Activated gamma-delta T cell treated with Interleukin-2 at 50 U/mL for 16 hours (primary cell): ENCODE measurements at places on chromosomes 16 and 17.

- peak; percentile 33 for DNase-seq
These were observed 78.0 kb upstream of the ZNF750 start for GRCh38 chr17:82917699-82918345.

DNA sequence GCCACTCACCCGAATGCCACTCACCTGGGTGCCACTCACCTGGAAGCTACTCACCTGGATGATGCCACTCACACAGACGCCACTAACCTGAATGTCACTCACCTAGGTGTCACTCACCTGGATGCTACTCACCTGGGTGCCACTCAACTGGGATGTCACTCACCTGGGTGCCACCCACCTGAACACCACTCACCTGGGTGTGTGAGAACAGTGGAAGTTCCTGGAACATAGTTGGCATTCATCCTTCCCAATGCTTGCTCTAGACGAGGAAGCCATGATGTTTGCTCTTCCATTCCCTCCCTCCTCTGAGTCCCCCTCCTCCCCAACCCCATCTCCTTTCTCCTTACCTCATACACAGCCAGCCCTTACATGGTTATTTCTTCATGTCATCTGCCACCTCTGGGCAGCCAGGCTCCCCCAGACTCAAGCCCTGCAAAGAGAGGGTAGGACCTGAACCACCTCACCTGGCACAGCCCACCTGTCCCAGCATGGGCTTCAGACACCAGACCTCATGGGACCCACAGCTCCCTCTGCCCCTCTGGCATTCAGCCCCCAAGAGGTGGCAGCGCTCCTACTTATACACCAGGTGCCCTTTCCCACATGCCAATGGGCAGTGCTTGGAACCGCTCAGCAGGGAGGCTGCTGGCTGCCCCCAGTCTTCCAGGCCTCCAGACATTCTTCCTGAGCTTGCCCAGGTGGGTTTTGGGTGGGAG lies 171.8 kb upstream of the FOXF1 start:
- no peak for DNase-seq

DNA sequence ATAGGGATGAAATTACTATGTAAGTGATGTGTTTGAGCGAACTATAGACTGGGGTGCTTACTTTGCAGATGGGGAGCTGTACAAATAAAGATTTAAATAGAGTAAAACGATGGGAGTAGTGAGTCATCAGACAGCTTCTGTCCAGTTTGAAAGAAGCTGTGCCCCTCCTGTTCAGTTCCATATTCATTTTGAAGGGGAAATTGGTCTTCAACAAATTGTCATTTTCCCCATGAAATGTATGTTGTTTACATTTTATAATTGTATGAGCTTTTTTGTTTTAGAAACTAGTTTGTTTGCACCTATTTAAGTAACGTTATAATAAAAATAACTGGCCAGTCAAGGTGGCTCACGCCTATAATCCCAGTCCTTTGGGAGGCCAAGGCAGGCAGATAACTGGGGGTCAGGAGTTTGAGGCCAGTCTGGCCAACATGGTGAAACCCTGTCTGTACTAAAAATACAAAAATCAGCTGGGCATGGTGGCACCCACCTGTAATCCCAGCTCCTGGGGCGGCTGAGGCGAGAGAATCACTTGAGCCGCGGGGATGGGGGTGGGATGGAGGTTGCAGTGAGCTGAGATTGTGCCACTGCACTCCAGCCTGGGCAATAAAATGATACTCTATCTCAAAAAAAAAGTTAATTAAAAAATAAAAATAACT lies 20.2 kb downstream of the SEC14L1 start:
- no peak for DNase-seq

DNA sequence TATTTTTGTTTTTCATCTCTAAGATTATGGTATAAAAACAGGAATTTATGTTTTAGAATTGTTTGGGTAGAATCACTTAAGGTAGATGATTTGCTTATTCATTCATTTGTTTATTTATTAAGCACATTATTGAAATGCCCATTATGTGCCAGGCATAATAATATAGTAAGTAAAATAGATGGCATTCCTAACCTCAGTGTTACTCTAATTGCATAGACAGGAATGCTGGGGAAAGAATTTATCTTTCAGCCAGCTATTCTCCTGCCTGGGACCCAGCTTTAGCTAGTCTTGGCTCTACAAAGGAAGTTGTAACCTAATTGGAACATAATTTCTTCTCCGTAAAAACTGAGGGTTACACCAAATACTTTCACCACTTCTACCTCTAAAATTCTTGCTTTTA lies 44.6 kb downstream of the NFAT5 start:
- DNase-seq, result no peak

DNA sequence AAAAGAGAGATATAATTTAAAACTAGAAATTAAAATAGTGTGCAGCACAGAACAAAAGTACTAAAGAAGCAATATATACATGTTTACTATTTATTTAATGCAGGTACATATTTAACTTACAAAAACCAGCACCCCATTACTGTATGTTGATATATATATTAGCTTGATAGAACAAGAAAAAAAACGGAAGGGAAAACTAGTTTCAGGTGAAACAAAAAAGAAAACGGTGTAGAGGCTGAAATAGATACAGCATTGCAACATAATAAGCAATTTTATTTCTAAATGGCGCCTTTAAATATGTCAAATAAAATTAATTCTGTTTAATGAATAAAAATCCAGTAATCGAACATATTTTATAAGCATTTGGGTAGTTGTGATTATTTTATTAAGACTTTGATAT lies 3.9 kb downstream of the HNF1B start:
- DNase-seq, result no peak

- no peak for DNase-seq
These were observed 63.6 kb downstream of the SCNN1B start for GRCh38 chr16:23365602-23366240.

DNA sequence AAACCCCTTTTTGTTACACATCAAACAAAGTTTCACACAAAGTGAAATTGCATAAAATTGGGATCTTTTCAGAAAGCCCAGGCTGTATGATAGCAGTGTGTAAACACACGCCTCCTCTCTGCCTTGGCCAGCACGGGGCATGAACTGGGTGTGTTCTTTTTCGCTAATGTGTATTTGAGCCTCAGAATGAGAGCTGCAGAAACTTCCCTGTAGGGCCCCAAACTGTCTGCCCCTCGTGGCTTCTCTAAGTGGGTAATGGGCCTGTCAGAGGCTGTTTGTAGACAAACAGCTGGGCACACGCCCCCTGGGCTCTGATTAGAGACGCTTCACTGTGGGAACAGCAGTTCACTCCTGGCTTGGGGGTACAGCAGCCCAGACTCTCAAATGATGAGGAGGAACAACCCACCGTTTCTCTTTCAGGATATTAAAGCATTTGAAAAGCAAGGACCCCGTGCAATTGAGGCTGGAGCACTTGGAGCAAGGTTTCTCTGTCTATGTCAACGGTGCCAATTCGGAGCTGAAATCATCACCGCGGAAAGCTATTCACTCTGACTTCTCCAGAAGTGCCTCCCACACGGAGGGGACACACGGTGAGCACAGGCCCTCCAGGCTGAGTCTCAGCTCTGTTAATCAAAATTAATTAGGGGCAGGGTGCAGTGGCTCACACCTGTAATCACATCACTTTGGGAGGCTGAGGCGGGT lies 78.4 kb downstream of the KATNIP start:
- DNase-seq, result no peak

- no peak for DNase-seq
These were observed 19.0 kb downstream of the LMF1 start for GRCh38 chr16:951660-952301.

DNA sequence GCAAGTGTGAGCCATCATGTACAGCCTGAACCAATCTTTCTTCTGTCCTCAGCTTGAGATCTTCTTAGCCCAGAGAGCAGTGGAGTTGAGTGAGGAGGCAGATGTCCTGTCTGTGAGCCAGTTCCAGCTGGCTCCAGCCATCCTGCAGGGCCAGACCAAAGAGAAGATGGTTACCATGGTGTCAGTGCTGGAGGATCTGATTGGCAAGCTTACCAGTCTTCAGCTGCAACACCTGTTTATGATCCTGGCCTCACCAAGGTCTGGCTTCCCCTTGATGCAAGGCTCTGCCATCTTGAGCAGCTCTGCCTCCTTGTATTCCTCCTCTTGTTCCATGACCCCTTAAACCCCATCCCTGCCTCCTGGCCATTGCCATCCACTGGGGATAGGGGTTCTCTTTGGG lies 9.6 kb downstream of the CDK5RAP3 start:
- DNase-seq, result no peak

DNA sequence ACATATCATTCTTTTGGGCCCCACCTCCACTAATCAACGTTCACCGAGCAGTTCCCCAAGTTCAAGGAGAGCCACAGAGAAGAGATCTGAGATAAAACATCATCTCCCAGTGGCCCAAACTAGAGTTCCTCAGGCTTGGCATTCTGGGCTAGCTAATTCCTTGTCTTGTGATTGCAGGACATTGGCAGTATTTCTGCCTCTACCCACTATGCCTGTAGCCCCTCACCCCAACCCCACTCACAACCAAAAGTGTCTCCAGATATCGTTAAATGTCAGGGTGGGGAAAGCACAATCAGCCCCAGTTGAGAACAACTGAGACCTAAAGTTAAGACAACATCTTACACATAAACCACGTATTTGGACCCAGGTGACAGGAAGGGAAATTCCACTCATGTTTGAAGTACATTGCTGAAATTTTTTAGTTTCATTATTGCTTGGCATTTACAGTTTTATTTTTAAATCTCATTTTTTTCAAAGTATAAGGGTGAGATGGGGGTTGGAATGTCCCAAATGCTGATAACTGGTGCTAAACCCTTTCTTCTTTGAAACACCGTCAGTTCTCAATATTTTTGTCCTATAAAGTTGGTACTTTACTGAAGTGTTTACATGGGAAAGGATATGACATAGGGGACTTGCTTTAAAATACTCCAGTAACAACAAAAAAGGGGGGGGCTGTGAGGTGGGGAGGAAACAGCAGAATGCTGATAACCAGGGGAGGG lies 13.6 kb downstream of the ZC3H7A start:
- DNase-seq, result peak; percentile 26

DNA sequence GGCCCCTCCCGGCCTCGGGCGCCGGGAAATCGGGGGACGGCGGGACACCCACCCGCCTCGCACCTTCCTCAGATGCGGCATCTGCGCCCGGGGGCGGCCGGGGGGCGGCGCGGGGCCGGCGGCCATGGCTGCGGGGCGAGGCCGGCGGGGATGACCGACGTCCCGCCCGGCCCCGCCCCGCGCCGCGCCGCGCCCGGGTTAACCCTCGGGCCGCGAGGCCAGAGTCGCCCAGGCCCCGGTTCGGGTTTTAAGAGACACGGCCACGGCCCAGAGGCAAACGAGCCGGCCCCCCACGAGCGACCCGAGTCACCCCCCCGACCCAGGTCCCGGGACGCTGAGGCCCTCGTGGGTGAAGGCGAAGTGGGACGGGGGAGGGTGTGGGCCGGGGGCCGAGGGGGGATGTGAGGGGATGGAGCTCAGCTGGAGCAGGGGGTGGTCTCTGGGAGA lies at the start of gene RGS11:
RGS11 (minus strand) TSS at position 159 of the 447 bp plus-strand sequence; CDS start at position 126, 33 bp downstream.
- no peak for DNase-seq

- DNase-seq, result no peak
These were observed 2.7 kb downstream of the ATP2A1 start for GRCh38 chr16:28880955-28881354.

DNA sequence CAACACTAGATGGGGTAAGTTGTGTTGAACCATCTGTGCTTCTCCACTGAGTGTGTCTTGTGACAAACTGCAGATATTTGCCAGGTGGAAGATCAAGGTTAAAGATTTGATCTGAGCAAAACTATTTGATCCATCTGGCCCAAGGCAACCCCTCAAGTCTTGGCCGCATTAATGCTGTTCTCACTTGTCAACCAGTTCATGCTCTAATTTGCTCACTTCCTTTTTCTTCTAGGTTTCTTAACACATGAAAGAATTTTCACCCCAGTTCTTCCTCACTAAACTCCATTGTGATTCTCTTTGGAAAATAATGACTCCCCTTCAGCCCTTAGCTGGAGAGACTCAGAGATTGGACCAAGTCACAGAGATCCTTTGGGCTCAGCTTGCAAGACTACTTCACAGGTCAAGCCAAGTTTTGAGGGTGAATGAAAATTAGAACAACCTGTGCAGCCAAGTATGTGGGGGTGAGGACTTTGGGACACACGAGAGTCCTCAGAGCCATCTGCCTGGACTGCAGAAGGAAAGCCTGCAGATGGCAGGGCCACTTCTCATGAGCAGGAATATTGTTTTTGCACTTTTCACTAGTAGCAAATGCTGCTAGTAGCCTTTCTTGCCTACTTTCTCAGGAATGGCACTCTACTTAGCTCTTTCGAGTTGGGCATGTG lies 166.5 kb downstream of the AXIN2 start:
- DNase-seq, result no peak

- no peak for DNase-seq
These were observed 34.9 kb upstream of the ZC3H18 start for GRCh38 chr16:88535191-88535856.

GRCh38 chr16:88351491-88352101 lies 31.2 kb upstream of the ZNF469 start:
- no peak for DNase-seq

GRCh38 chr16:77273-77806 lies 685 bp upstream of the MPG start:
- DNase-seq, result no peak

- DNase-seq, result peak; percentile 10
These were observed 33.8 kb downstream of the GTF3C1 start for GRCh38 chr16:27515874-27516353.

GRCh38 chr17:38735161-38735997 lies 5.2 kb downstream of the CISD3 start:
- DNase-seq, result peak; percentile 82

DNA sequence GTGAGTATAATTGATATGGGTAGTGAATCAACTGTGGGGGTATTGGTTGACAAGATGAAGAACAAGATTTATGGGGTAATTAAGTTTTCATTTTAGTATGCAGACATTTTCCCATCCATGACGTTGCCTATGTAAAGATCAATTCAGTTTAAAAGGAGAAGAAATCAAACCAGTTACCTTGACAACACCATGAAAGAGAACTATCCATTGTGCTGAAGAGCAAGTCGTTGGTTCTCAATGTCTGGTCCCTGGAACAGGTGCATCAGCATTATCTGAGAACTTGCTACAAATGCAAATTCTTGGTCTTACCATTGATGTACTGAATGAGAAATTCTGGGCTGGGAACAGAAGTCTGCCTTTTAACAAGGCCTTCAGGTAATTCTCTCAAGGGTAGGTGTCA lies 801 bp upstream of the OR4D2 start:
- DNase-seq, result no peak

- peak; percentile 84 for DNase-seq
These were observed 29.9 kb downstream of the DYNLL2 start for GRCh38 chr17:58112970-58113631.

GRCh38 chr17:21532763-21533385 lies 156.7 kb downstream of the KCNJ12 start:
- no peak for DNase-seq
